ENCODE measurements at places on chromosomes 13 and 19.

GRCh38 chr19:35291259-35291658 is 702 bp upstream of the MAG start:
- no peak for DNase-seq

- no peak for DNase-seq
These were observed 62.5 kb downstream of the RFX2 start for GRCh38 chr19:6047741-6048251.

DNA sequence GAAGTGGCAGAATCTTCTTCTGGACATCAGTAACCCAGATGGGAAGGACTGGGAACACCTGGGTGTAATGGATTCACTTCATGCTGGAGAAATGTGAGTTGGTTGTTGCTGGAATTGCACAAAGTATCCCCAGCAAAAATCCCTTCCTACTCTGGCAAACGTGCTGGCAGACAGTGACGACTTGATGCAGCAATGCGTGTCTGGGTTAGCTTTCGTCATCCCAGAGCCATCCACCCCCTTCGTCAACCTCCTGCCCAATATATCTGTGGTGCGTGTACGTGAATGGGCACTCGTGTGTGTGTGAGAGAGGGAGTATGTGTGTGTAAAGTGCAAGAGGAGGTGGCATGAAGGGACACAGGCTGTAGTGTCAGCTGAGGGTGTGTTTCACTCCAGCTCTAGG is 70.9 kb downstream of the TM9SF2 start:
- no peak for DNase-seq

DNA sequence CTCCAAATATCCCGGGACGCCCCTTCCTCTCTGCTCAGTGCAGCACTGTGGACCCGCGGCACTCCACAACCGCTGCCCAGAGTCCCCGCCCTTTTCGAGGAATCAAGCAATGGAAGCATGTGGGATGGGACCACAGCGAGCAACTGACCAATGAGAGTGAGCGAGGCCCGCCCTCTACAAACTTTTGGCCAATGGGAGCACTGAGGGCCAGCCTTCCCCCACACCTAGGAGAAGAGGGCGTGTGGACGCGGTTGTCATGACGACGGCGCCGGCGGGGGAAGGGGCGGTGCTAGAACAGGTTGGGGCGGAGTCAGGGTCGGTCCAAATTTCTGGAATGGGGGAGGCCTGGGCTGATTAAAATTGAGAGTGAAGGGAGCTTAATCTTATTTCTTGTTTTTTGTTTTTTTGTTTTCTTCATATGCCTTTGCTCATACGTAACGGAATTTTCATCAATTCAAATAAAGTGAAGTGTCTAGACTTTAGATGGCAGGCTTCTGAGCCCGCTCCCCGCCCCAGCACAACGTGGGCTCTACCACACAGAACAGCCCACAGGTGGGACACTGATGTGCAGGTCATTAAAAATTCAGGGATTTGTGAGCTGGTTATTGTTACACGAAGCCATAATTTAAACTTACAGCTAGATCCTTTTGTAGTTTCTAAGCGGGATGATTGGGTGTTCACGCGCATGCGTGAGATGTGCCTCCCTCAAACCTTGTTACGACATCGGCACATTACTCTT is at the start of gene DNAAF3:
DNAAF3 (minus strand) TSS at position 84 of the 739 bp plus-strand sequence. CDS start 200 bp downstream, outside the sequence.
- DNase-seq = peak; percentile 92

DNA sequence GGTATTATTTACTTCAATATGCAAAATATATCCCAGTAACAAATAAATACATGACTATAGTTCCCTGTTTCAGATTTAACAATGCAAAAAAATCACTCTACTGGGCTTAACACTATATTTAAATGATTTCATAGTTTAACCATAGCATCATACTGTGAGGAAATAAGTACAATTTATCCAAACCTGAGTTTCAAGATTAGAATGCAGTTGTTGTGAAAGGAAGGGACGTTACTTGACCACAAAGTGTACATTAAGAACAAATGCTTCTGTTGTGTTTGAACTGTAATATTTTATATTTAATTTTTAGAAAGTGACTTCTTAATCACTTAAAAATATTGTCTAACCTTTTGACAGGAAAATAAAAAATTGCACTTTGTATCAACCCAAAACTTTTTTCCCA is 1747.9 kb upstream of the SPRY2 start:
- DNase-seq = no peak

DNA sequence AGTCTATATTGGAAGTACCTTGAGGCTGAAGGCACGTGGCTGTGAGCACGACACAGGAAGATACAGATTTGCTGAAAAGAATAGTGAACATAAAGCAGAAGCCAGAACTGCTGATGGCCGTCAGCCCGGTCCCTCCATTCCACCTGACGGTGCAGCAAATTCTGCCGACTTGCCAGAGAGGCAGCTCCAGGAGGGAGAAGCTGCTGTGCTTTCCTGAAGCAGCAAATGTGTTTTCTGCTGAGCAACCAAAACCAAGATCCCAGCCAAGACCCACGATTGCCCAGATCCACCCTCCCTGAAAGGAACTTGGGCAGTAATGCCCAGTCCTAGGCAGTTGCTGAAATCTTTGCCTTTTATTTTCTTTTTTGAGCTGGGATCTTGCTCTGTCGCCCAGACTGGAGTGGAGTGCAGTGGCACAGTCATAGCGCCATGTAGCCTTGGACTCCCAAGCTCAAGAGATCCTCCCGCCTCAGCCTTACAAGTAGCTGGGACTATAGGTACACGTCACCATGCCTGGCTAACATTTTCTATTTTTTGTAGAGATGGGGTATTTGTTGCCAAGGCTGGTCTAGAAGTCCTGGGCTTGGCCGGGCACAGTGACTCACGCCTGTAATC is 7.0 kb upstream of the RCN3 start:
- peak; percentile 67 for DNase-seq

GRCh38 chr13:39209731-39210531 is 171.7 kb downstream of the NHLRC3 start:
- DNase-seq = no peak

Data from Right ventricle myocardium superior (tissue), 1 donor.